Activated naive CD4-positive, alpha-beta T cell (primary cell): ENCODE measurements at places on chromosomes 3 and 15.

DNA sequence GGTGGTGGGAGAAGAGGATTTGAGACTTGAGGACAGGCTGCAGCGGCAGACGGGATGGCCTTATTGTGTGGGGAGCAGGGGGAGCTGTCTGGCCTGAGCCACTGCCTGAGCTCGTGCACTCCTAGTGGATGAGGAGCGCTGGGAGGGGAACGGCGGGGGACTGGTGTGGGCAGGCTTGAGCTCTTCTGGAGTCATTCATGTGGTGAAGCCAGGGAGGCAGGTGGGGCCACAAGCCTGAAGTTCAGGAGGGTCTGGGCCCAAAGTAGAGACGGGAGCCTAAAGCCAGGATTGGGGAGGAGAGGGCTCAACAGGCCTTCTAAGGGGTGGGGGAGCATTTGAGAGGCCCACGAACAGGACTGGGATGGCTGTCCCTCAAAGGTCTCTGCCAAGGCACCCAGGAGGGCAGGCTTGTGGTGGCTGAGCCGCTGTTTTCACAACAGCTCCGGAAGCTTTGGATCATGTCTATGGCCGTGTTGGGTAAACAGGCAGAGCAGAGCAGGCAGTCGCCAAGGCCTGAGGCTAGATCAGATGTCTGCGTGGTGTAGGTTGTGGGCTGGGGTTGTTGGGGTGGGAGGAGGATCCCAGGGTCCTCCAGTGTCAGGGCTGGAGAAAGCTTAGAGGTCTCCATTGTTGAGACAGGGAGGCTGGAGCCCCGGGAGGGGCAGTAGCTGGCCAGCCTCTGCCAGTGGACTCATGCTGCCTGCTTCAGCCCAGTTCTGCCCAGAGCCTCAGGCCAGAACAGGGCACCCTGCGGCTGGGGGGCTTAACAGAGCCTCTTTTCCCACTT lies 8.2 kb downstream of the PRKCD start:
- DNase-seq: no peak

DNA sequence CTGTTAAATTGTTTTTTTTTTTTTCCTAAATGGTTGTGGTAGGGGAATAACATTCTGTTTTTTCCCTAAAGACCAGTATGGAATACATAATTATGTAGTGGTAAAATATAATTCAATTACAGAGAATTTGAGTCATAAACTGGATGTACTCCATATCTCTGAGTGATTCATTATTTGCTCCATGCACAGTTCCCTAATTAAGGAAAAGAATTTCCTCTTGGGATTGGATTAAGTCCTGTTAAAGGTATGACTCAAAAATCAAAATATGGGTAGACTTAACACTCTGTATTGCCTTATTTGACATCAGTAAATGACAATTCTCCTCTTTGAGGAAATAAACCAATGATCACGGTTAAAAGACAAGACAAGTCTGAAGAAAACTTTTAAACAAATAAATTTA lies 78.0 kb upstream of the KCNH8 start:
- no peak for DNase-seq

GRCh38 chr15:66720206-66721010 lies 18.4 kb downstream of the SMAD6 start:
- no peak for DNase-seq

GRCh38 chr3:114427285-114428043 lies 133.6 kb downstream of the TIGIT start:
- no peak for DNase-seq

DNA sequence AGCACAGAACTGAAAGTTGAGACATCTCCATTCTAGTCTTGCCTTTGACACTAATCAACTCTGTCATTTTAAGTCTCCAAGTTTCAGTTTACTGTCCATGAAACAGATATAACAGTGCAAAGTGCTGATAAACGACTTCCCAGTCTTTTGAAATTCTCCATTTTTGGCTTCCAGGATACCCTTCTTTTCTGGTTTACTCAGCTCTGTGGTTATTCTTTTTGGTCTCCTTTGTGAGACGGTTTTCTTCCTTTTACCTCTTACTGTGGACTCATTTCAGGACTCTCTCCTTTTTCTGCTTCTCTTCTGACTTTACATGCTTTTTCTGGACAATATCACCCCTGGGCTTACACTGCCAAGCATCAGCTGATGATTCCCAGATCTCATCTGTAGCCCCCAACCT lies 18.9 kb downstream of the SST start:
- no peak for DNase-seq

- peak; percentile 25 for DNase-seq
These were observed 24.6 kb upstream of the SACM1L start for GRCh38 chr3:45664578-45664977.

- no peak for DNase-seq
These were observed 80.1 kb downstream of the SNRK start for GRCh38 chr3:43366481-43366880.

- no peak for DNase-seq
These were observed 6.4 kb upstream of the FMN1 start for GRCh38 chr15:33200903-33201302.

- DNase-seq: no peak
These were observed 84.1 kb downstream of the DHX36 start for GRCh38 chr3:154240235-154240634.

DNA sequence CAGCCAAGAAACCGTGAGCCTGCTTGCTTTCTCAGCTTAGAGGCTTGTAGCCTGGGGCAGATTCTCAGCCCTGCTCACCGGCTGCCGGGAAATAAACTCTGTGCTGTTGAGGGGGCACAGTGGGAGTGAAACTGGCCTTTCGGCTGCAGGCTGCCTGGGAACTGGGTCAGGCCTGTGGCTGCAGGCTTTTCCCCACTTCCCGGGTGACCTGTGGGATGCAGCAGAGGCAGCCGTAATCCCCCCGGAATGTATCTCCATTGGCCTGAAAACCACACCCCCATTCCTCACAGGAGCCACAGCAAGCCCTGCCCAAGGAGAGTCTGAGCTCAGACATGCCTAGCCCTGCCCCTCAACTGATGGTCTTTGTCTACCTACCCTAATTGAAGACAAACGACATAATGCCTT lies 110.9 kb downstream of the STXBP5L start:
- no peak for DNase-seq

DNA sequence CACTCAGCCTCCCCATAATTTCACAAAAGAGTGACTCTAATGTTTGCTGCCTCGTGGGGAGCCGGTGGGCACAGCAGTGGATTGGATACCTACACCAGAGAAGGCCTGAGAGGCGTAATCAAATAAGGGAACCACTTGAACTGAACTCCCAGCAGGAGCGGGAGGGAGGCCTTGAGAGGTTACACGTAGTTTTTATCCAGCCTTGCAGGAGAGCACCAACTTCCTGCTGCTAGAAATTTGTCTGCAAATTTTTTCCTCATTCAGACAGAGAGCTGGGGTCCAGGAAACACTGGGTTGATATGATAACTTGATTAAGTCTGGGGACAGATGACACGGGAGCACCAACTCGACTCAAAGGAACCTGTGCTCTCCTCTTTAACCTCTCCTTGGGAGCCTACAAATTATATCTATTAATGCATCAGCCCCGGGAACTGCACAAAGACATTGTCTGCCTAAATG lies 69.8 kb downstream of the HES1 start:
- DNase-seq: no peak

DNA sequence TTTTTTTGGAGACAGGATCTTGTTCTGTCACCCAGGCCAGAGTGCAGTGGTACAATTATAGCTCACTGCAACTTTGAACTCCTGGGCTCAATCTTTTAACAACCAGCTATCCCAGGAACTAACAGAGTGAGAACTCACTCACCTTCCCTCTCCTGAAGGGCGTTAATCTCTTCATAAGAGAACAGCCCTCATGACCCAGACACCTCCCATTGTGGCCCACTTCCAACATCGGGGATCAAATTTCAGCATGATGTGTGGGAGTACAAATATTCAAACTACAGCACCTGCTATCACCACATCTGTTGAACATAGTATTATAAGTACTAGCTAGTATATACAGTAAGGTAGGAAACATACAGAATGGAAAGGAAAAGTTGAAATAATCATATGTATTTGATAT lies 132.5 kb downstream of the DOCK3 start:
- no peak for DNase-seq

DNA sequence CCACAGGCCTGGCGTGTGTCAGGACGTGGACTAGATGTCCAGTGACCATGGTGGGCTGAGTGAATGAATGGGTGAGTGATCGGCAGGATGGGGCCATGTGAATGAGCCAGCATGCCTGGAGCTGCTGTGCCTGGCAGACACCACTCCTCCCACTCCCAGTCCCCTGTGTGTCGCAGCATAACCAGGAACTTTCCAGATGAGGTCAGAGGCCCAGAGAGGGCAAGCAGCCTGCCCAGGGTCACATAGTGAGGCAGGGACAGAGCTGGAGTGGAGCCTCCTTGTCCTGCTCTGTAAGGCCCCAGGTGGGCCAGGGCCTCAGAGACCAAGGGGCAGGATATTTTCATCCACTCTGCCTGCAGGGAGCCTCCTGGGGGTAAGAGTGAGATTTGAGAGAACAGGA lies 6.4 kb downstream of the IQSEC1 start:
- DNase-seq: no peak

GRCh38 chr3:124615896-124616543 lies 114.2 kb upstream of the UMPS start:
- no peak for DNase-seq

GRCh38 chr3:101675709-101676215 lies 1.2 kb downstream of the ZBTB11 start:
- DNase-seq: no peak

- no peak for DNase-seq
These were observed 28.2 kb downstream of the PIK3CB start for GRCh38 chr3:138806376-138807080.

- DNase-seq: peak; percentile 63
These were observed 3.2 kb downstream of the NEIL1 start for GRCh38 chr15:75349851-75350588.

GRCh38 chr3:36926292-36926897 lies 18.5 kb downstream of the TRANK1 start:
- no peak for DNase-seq

DNA sequence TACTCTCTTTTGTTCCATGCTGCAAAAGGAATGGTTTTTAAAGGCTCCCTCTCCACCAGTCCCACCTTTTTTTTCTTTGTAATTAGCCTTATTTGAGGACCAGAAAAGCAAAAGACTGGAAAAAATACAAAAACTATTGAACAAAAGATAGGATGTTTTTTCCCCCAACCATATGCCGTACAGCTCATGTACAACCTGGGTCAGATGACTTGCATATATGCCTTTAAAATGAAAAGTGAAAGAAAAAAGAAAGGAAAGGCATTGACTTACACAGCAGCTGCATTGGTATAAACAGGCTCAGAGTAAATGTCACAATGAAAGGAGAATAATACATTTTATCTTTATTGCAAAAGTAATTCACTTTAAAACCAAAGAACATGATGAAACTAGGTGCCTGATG lies 69.5 kb upstream of the CMC1 start:
- DNase-seq: no peak

DNA sequence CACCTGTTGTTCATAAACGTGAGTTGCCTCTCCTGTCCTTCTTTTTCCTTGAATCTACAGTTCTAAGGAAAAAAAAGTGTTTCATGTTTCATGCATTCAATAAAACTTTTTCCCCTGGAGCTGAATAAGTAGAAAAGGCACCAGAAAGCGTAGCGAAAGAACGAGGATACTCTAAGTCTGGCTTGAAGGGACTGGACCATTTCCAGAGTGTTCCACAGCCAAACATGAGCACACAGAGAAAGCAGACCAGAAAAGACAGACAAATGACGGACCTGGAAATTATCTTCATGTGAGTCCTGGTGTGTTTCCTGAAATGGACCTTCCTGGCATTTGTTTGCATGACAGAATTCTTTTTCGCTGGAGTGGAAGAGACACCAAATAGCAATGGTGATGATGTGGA lies 204.7 kb downstream of the SV2B start:
- no peak for DNase-seq

DNA sequence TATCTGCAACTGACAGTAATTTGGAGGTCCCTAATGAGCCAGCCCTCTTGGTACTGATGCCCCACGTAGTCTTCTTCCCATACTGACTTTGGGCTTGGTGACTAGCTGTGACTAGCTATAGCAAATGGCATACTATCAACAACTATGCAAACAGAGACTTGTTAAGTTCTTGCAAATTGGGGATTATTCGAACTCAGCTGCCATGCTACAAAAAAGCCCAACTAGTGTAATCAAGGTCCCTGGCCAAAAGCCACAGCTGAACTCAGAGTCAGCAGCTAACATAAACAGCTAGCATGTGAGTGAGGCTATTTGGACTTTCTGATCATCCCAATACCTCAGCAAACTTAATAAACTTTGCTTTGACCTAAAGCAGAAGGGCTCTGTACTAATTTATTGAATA lies 121.2 kb upstream of the PLXND1 start:
- DNase-seq: no peak

GRCh38 chr15:48472756-48473155 lies 141.5 kb downstream of the DUT start:
- no peak for DNase-seq

- DNase-seq: no peak
These were observed 71.9 kb upstream of the CHL1 start for GRCh38 chr3:124557-125179.

GRCh38 chr3:41196499-41197410 lies 2.5 kb upstream of the CTNNB1 start:
- no peak for DNase-seq

- DNase-seq: no peak
These were observed 30.8 kb downstream of the RAF1 start for GRCh38 chr3:12633108-12633507.

GRCh38 chr15:66587020-66587419 lies 21.2 kb upstream of the LCTL start:
- DNase-seq: no peak

DNA sequence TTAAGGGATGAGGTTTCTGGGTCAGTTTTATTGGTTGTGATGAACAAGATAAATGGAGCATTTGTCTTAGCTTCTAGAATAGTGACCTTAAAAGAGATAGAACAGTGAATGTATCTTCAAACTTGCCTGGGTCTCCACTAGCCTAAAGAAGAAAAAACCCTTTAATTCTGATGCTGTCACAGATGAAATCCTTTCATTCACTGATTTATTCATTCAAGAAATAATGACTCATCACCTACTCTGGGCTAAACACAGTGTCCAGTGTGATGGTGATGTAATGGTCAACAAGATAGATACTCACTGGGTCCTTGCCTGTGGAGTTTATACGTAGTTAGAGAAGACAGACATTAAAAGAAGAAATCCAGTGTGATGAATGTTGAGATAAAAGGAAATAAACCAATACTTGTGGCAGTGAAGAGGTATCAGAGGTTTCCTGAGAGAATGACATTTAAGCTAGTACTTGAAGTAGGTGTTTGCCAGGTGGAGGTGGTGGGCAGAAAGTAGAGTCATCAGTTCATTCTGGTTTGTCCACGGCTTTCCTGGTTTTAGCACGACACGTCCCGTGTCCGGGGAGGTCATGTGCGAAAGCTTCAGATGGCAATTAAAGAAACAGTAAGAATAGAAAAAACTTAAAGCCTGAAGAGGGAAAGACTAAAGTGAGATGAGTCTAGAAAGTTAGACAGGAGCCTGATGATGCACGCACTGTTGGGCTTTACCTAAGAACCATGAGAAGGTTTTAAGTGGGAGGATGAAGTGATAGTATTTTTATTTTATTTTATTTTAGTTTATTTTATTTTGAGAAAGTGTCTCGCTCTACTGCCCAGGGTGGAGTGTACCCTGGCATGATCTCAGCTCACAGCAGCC lies 18.5 kb downstream of the PAK2 start:
- DNase-seq: no peak
